ENCODE measurements at places on chromosomes 5 and 9.

- DNase-seq = no peak
These were observed 444.0 kb upstream of the TRPC7 start for GRCh38 chr5:136809382-136809781.

DNA sequence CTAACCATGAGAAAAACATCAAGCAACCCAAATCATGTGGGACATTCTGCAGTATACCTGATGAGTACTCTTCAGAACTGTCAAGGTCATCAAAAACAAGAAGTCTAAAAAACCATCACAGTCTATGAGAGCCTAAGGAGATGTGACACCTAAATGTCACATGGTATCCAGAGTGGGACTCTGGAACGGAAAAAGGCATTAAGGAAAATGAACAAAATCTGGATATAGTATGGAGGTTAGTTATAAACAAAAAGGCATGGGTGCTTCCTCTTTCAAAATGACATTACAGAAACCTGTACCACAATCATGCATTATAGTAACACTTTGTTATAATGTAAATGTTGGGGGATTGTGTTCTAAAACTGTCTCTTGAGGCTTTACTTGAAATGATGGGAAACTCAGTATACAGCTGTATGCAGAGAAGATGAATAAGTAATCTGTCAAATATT, 47.4 kb downstream of the PRKACG start:
- DNase-seq = no peak

DNA sequence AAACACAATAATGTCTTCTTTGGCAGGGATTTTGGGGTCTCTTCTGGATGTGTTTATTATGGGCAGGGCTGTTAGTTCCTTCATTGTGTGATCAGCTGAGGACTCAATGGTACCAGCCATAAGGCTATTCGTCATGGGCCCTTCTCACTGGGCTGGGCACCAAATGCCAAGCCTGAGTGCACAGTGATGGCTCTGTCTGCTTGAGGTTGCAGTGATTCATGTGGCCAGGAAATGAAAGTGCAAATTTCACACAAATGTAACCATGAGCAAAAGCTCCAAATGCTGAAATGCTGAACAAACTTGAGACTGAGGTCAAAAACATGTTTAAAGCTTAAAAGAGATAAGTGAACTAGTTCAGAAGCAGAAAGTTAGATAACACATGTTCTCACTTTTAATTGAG, 191.0 kb downstream of the TARS1 start:
- no peak for DNase-seq

DNA sequence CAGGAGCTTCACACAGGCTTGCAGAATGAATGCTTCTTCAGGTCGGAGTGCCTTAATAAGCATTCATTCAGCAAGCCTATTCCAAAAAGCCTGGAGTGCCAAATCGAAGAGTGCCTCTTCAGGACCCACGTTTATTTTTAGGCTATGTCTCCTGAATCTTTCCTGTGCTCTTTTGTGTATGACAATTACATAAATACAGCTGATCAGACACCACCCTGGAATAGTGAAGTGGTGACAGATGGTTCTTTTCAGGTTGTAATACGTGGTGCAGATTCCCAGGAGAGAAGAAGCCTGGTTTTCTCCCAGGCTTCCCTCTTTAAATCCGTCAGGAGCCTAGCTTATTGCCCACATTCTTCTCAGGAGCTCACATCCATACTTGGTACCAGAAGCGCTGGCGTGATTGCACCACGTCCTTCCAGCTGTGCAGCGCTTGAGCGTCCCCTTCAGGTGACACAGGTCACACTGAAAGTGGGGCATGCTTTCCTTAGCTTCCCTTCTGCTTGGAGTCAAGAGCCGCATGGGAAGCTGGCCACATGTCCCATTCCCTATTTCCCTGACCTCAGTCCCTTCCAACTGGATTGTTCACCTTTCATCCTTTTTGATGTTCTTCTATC, 123.1 kb downstream of the ADCY2 start:
- no peak for DNase-seq
